ENCODE measurements at places on chromosomes 6 and 20. TPM values are rescaled to one million over a fixed set of nuclear protein-coding genes. Genes with fewer than 3 reads are reported as not detected.

GRCh38 chr6:364609-365540, 26.7 kb upstream of the IRF4 start:
- DNase-seq = no peak

DNA sequence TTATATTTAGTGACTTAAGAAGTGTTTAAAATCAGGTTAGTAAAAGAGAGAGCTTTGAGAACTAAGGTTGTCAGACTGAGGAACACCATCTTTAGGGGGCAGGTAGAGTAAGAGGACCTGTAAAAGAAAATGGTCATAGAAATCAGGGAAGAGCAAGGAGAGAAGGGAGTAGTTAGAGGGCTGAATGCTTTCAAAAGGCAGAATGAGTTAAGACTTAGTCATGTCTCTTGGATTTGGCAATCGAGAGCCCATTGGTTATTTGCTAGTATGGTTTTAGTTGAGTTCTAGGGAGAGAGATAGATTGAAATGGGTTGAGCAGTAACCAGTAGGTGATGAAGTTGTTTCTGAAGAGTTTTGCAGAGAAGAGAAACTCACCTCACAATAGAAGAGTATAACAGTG, 51.1 kb downstream of the RALGAPB start:
- no peak for DNase-seq

DNA sequence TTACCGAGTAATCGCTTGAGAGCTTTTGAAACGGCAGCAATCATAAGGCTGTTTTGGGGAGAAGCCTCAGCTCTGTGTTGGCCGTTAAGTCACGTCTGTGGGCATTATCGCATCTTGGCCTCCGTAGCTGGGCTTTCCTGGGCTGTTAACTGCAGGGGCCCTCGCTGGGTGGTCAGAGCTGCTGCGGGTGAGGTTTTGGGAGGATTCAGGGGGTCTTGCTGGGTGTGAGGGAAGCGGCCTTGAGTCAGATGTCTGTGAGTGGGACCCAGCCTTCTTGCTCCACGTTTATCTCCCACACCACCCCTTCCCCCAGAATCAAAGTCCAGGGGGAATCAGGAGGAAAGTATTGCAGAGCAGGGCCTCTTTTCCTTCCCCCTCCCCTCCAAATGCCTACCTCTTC, 3.2 kb upstream of the APCDD1L start:
- DNase-seq = no peak

MATN4 gene
- polyA plus RNA-seq = not detected

- DNase-seq = no peak
Observed at GRCh38 chr6:155638200-155638599, 182.6 kb upstream of the NOX3 start.

DYNLT1 gene
- 83.2 TPM for polyA plus RNA-seq

DNA sequence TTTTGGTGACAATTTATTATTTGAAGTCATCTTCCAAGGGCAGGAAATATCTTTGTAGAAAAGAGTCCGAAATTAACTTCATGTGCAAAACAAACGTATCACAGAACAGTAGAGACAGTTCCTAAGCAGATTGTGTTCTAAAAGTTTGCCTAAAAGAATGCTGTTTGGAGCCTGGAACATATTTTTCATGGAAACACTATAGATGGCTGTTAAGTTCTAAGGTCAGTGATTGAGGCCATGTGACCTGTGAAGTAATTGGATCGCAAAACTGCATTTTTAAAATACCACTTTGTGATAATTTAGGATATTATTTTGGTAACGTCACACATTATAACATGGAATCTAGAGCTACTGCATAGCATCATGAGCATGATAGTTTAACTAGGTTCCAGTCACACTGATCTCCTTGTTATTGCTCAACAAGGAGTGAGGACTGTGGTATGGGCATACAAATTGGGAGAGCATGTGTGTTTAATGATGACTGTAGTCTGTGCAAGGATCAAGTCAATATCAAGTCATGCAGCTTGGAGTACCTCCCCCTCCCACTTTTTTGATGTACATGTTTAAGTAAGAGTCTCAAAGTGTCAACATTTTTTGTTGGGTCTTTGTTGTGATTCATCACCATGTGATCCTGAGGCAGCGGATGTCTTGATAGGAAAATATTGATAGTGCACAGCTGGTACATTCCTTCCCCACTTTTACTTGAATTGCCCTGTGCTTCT, 609.3 kb upstream of the CITED2 start:
- DNase-seq = no peak

TMEM217 gene
- polyA plus RNA-seq = 0.44 TPM

DNA sequence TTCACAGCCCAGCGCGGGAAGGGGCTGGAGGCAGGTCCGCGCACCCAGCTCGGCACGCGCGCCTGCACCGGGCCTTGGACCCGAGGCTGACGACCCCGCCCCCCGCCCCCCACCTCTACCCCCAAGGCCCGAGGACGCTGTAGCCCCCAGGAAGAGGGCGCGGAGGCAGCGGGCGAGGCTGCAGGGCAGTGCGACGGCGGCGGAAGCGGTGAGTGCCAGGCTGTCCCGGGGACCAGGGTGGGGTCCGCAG, 1.2 kb downstream of the LIME1 start:
- no peak for DNase-seq

- no peak for DNase-seq
Observed at GRCh38 chr6:14705841-14706377, 540.0 kb upstream of the JARID2 start.

- DNase-seq = no peak
Observed at GRCh38 chr6:12017263-12017662, 5.2 kb downstream of the HIVEP1 start.

IL20RA gene
- polyA plus RNA-seq = not detected

- DNase-seq = no peak
Observed at GRCh38 chr20:7264137-7264536, 496.7 kb downstream of the BMP2 start.

NT5DC1 gene
- 57.1 TPM for polyA plus RNA-seq

GNAS-AS1 gene
- not detected for polyA plus RNA-seq

- DNase-seq = no peak
Observed at GRCh38 chr6:16474772-16475493, 236.5 kb downstream of the GMPR start.

- DNase-seq = no peak
Observed at GRCh38 chr6:111606620-111607115, 990 bp upstream of the TRAF3IP2 start.

DNA sequence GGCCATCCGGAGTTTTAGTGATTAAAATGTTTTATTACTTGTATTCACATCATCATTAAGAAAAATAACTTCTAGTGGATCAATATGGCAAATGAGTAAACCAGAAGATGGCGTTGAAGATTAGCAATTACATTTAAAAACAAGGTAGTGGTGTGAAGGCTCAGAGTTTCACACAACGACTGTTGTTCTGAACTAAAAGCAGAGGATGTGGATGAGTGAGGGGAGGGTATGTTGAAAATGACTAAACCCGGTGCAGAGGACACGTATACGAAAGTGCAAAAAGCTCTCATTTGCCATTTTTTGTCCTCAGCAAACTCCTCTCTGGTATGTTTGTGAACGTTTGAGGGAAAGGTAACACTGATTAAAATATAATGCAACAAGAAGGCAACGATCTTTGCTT, 1.9 kb upstream of the IRF4 start:
- no peak for DNase-seq

- DNase-seq = no peak
Observed at GRCh38 chr6:167829513-167829912, 2.8 kb downstream of the AFDN start.

- no peak for DNase-seq
Observed at GRCh38 chr20:38387953-38388352, 41.7 kb downstream of the LBP start.

DNA sequence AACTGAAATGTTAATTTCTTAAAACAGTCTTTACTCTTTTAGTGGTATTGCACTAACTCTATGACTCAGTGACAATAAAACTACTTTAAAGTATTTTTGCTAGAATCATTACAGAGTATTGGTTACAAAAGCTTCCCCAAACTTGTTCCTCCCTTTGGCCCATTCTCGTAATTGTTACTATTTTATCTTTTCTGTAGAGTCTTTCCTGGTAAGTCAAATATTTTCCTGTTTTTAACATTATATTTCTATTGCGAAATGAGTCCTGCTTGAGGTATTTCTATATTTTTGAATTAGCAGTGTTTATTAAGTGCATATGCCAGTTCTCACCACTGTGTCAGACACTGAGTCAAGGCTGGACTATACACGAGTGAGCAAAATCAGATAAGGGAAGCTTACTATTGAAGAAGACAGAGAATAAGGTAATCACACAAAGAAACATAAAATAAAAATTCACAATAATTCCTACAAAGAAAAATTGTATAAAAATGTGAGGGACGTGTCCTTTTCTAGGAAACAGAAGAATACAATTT, 970.5 kb downstream of the EYS start:
- DNase-seq = no peak

DNA sequence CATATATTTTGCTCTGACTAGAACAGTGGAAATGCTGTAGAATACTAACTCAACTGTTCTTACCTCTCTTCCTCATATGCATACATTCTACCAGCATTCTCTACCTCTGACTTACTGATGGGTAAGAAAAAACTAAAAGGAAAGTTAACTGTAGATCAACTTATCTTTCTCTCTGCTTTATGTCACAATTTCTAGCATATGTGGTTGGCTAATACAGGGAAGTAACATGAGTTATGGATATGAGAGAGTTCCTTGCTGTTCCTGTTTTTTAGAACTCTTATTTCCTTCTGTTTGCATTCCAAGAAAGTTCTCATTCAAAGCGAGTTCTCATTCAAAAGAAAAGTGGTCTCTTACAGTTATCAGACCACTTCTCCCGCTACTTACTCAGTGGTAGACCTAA, 226.8 kb upstream of the SGK1 start:
- no peak for DNase-seq

GRCh38 chr6:48818052-48818412, 645.0 kb downstream of the MMUT start:
- DNase-seq = no peak
